ENCODE measurements at places on chromosomes 2 and 18.

DNA sequence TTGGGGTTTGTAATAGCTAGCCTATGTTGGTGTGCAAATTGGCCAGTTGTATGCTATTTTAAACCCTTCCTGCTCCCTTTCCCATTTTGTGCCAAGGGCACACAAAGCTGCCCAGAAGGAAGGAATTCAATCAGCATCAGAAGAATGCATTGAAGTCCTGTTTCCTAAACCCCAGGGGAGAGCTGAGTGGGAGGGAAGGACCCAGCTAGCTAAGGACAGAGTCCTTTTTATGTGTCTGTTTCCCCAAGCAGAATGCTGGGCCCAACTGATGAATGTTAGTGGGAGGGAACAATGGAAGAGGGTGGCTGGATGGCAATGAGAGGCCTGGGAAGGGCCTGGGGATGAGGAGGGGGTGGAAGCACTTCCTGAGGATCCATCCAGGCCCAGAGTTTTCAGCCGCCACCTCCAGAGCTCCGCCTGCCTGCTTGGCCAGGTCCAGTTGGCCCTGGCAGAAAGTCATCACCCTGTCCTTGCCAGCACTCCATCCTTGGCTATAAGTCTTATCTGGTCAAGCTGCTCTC lies 32.7 kb downstream of the MEX3C start:
- no peak for DNase-seq

- no peak for DNase-seq
Observed at GRCh38 chr2:207143215-207144172, 22.3 kb downstream of the KLF7 start.

GRCh38 chr18:76263046-76264005 lies 231.7 kb downstream of the ZNF516 start:
- DNase-seq: no peak

- no peak for DNase-seq
Observed at GRCh38 chr18:58375051-58375450, 253.8 kb downstream of the ALPK2 start.

- no peak for DNase-seq
Observed at GRCh38 chr2:126145752-126146151, 510.2 kb upstream of the GYPC start.

DNA sequence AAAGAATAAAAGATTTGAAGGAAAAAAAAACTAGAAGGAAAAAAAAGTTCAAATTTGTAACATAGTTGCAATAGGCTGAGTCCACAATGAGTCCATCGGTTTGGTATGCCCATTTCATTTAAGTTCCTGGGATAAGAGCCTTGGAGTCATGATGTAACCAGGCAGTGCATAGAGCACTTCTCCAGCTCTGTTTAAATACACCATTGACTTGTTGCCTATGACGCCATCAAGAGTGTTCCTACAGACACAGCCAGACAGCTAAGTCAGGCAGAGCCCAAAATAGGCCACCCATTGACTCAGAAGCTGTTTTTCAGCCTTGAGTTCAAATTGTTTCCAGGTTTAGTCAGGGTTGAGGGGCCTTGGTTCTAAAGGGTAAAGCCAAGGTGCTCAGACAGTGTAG lies 44.9 kb downstream of the SOCS6 start:
- no peak for DNase-seq

GRCh38 chr2:71348302-71348701 lies 16.7 kb downstream of the ZNF638 start:
- no peak for DNase-seq
